ENCODE measurements at places on chromosomes 7 and 10.

DNA sequence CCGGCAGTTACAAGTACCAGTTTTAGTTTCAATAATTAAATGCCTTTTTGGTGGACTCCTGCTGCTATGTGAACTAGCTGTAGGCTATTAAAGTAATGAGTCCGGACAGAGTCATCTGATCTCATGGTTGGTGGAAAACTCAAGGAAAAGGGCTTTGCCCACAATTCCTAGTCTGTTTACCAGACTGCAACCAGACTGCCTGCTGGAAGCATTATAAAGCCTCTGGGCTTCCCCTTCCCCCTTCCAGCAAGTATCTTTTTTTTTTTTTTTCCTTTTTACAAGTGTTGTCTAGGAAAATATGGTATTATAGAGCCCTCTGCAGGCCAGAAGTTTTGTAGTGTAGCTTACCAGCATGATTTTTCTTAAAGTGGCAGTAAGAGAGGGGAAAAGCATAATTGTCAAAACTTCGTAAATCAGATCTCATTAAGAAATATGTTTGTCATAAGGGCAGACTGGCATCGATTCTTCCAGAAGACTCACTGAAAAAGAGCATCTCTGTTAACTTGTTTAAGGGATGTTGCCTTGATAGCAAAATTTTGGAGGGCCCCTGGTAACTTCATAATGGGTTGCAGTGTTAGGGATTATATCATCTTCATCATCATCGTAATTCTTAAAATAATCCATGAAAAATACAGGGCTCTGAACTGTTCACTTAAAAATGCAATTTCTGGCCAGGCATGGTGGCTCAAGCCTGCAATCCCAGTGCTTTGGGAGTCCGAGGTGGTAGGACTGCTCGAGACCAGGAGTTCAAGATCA lies 181.3 kb downstream of the TAX1BP1 start:
- no peak for DNase-seq

DNA sequence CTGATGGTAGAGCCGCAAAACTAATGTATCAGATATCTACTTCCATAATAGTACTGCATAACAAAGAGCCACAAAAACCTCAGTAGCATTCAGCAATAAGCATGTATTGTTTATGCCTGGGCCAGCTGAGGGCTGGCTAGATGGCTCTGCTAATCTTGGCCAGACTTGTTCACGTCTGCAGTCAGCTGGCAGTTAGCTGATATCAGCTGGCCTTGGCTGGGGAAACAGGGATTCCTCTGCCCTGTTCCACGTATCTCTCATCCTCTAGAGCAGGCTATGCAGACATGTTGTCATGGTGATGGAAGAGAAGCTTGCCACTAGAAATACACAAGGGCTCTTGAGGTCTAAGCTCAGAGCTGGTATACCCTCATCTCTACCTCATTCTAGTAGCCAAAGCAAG lies 62.9 kb downstream of the GRM8 start:
- DNase-seq: no peak

- no peak for DNase-seq
These were observed 40.3 kb downstream of the NEURL1 start for GRCh38 chr10:103533827-103534226.

DNA sequence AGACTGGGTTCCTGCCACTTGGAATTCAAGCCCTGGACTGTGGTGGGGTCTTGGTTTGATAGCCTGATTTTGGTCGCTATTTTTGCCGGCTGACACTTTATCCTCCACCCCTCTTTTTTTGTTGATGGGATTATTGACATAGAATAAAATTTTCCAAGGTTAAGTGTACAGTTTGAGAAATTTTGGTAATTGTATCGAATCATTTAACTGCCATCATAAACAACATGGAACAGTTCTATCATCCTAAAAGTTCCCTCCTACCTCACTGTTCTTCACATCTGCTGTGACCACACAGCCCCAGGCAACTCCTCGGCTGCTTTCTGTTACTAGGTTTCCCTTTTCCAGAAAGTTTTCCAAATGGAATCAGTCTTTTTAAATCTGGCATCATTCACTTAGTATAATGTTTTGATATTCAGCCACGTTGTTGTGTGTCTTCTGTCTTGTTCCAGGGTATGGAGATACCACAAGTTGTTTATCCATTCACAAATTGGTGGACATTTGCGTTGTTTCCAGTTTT lies 50.6 kb upstream of the STEAP1B start:
- no peak for DNase-seq

GRCh38 chr10:15630353-15630752 lies 89.4 kb downstream of the ITGA8 start:
- no peak for DNase-seq

GRCh38 chr7:108425714-108426275 lies 30.4 kb downstream of the NRCAM start:
- DNase-seq: no peak

DNA sequence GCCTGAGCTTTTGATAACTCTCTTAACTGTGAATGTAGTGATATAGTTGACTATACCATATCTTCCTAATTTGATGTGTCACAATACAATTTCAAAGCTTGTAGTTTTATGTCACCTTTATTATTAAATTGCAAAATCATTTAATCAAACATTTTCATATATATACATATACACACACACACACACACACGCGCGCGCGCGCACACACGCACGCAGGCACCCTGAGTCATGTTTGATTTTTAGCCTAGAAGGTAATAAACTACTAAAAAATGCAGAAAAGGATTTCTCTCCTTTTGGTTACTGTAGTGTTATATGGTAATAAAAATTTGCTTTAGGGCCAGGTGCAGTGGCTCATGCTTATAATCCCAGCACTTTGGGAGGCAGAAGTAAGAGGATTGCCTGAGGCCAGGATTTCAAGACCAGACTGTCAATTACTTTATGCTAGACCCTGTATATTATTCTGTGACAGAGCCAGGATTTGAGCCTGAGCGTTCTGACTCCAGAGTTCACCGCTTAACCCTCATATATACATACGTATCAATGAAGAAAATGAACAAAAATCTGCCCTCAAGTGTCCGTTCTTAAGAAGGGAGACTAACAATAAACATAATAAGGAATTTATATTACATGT lies 89.6 kb downstream of the PODXL start:
- no peak for DNase-seq

GRCh38 chr10:116653885-116654284 lies 33.1 kb downstream of the PNLIPRP2 start:
- DNase-seq: no peak

GRCh38 chr10:108787932-108788331 lies 1135.4 kb downstream of the XPNPEP1 start:
- DNase-seq: no peak

DNA sequence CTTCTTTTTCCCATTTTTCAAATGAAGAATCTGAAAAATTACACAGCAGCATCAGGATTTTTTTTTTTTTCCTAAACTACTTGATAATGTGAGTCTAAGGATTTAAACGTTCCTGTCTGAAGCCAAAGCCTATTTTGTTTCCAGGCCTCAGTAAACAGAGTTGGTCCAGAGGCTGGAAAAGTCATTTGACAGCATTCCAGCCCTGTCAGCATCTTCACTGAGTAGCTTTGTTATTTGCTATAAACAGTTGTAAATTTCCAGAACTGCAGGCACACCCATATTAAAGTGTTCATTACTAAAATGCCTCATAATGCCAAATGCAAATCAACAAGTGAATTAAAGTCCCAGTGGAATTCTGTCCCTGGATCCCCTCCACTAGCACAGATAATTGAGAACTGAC lies 35.5 kb upstream of the KMT2E start:
- no peak for DNase-seq

GRCh38 chr10:22505911-22506685 lies 160.8 kb downstream of the SPAG6 start:
- peak; percentile 64 for DNase-seq

- DNase-seq: no peak
These were observed 47.8 kb upstream of the SLF2 start for GRCh38 chr10:100864978-100865377.

GRCh38 chr7:99618726-99619125 lies 2.0 kb downstream of the ZSCAN25 start:
- no peak for DNase-seq

GRCh38 chr7:10708447-10708846 lies 265.2 kb upstream of the PHF14 start:
- DNase-seq: no peak

Data from stimulated activated CD8-positive, alpha-beta memory T cell treated with anti-CD3 and anti-CD28 coated beads, Interleukin-4, amount 100 ng/mL, for 48 hours (primary cell).